ENCODE measurements at places on chromosomes 4 and X. TPM values are rescaled to one million over a fixed set of nuclear protein-coding genes. Genes with fewer than 3 reads are reported as not detected.

The SGMS2 gene
- total RNA-seq = 95.0 TPM

The CLDN2 gene
- total RNA-seq = not detected

The SERTM2 gene
- total RNA-seq = not detected

The ASMTL gene
- total RNA-seq = 29.4 TPM

The CA5B gene
- 3.7 TPM for total RNA-seq

The HPGD gene
- not detected for total RNA-seq

Measured in mammary microvascular endothelial cell (primary cell).